Brain pericyte (primary cell): ENCODE measurements at places on chromosomes 1 and 21.

GRCh38 chr1:94677087-94677486, 135.5 kb upstream of the F3 start:
- DNase-seq: no peak

DNA sequence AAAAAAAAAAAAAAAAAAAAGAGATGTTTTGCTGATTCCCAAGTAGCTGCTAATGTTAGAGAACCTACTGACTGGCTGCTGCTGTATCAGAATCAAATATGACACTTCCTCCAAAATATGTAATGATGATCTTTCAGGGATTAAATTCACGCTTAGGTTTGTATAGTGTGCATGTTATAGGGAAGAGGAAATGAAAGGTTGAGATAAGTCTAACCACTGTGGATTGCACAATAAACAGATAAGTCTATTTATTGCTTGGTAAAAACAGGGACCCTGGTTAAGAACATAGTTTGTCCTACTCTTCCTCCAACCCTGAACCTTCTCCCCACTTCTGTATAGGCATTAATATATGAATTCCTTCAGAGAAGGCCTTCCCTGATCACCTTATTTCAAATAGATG, 13.2 kb downstream of the RC3H1 start:
- no peak for DNase-seq

DNA sequence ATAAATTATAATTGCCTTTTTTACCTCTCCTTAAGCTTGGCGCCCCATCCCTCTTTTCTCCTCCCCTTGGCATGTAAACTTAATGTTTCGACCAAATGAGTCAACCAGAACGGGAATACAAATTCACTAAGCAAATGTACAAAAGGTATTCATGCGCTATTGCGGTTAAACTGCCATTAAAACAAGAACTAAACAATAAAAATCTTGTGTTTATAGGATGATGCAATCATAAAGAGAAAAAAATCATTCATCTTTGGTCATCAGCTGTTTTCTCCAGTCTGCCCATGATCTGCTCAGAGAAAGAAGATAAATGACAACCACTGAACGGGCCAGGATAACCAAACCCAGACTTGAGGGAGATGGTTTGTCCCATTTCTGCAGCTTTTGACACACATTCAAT, 534.2 kb upstream of the PLXNA2 start:
- DNase-seq: no peak

DNA sequence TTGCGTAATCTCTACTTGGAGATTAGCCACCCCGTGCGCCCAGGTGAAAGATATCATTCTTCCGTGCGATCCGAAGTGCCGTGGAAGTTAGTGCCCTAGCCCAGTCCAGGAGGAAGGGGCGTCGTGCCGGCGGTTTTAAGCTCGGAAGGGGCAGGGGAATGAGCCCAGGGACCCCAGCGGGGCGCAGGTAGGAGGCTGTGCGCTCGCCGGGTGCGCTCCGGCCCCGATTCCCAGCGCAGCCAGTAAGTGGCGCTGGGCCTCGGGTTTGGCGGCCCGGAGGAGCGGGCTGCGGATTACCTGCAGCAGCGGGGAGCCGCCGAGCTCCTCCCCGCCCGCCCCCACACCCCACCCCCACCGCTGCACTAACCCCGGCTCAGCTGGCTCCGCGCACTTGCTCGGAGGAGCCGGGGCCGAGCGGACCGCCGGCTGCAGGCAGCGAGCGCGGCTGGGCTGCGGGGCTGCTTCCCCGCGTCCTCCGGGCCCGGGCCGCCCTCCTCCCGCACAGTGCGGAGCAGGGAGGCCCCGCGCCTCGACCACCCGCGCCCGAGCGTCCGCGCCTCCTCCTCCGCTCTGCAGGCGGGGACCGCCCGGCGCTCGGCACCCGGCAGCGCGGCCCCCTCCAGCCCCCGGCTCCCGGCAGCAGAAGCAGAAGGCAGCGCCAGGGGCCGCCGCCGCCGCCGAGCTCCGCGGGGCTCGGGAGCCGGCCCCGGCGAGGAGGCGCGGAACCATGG, at the start of gene RYR2:
RYR2 (plus strand) TSS at position 390 of the 731 bp plus-strand sequence; CDS start at position 728, 338 bp downstream.
- no peak for DNase-seq

GRCh38 chr1:64942675-64943074, 23.7 kb downstream of the JAK1 start:
- no peak for DNase-seq

- DNase-seq: no peak
Observed at GRCh38 chr1:210272666-210273065, 40.1 kb downstream of the SERTAD4 start.

DNA sequence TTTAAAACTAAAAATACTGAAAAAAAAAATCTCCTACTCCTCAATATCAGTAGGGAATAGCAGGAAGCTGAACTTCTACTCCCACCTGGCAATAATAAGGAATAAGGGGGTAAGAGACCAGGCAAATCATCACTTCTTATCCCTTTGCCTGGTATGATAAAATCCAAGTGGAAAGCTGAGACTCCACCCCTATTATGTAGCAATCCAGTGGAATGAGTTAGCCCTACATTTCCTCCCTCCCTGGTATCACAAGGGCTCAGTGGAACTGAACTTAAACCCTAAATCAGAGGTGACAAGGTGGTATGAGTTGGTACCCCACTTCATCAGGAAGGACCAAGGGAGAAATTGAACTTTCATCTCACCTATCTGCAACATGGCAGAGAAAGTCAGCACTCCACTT, 25.7 kb downstream of the TRIM33 start:
- no peak for DNase-seq

GRCh38 chr21:38404177-38404576, 94.1 kb downstream of the ERG start:
- no peak for DNase-seq

DNA sequence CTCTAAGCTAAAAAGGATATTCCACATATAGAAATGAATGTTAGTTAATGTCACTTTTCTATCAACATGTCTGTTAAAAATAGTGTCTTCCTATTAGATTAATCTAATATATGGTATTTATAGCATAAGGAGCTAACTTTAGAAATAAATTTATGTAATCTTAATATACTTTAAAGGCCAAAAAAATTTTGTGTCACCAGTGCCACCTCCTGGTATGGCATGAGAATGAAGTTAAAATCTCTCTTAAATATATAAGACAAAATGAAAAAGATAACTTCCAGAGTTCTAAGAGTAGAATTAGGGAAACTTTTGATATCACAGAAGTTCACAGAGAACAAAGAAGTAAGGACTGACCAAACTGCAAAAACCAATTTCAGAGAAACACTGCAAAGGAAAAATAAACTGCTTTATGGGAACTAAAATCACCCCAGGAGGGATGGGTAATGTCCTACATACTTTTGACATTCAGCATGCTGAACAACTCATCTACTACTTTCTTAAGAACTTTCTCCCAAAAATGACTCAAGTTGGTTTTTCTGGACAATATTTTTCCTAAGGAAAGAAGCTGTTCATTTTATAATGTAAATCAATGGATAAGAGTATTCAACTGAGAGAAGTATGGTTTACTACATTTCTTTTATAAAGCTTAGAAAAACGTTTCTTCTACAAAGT, 82.8 kb downstream of the TRIM33 start:
- DNase-seq: no peak

GRCh38 chr1:83015163-83015562, 983.8 kb downstream of the TTLL7 start:
- no peak for DNase-seq

- peak; percentile 81 for DNase-seq
Observed at GRCh38 chr1:178536844-178537371, 24.0 kb downstream of the TEX35 start.

GRCh38 chr21:36202726-36203602, 46.3 kb downstream of the DOP1B start:
- no peak for DNase-seq

DNA sequence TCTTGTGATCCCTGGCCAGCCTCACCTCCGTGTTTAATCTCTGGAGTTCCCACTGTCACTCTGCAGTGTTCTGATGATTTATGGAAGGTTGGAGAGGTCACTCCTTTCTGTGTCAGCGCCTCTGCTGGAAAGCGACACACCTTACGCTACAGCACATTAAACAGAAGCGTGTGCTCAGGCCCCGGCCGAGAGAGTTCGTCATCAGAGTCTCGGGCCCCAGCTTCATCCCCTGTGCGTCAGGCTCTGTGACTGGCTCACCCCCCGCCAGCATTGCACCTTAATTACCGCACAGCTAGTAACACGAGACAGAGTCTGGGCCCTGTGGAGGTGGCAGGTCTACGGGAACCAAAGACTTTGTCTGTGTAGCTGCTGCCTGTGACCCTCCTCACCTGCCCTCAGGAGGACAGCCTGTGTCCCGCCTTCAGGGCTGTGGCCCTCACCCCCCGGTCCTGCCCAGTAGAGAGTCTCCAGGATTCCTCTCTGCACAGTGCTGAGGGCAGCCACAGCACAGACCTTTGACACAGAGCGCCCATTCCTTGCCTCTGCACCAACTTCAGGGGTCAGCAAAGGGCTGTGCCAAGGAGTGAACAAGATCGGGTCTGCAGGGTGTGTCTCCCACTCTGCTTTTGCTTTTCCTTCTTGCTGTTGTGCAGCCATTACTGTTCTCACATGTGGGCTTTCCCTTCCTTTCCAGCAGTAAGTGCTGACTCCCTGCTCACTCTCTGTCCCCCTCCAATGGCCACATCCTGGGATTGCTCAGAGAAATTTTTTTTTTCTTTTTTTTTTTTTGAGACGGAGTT, 157.6 kb downstream of the PGBD5 start:
- no peak for DNase-seq

GRCh38 chr1:190226006-190226405, 251.7 kb downstream of the BRINP3 start:
- no peak for DNase-seq

GRCh38 chr1:233151861-233152260, 143.7 kb downstream of the PCNX2 start:
- DNase-seq: no peak

GRCh38 chr1:198019126-198019525, 102.0 kb downstream of the LHX9 start:
- DNase-seq: no peak

GRCh38 chr1:157367091-157367739, 185.1 kb downstream of the FCRL5 start:
- no peak for DNase-seq

- no peak for DNase-seq
Observed at GRCh38 chr21:36828891-36829515, 130.1 kb downstream of the SIM2 start.
